Amygdala (tissue), 56 donors: ENCODE measurements at places on chromosomes 2 and 18.

- DNase-seq, result no peak
Measured at GRCh38 chr2:69767034-69767433, 25.1 kb downstream of the ANXA4 start.

DNA sequence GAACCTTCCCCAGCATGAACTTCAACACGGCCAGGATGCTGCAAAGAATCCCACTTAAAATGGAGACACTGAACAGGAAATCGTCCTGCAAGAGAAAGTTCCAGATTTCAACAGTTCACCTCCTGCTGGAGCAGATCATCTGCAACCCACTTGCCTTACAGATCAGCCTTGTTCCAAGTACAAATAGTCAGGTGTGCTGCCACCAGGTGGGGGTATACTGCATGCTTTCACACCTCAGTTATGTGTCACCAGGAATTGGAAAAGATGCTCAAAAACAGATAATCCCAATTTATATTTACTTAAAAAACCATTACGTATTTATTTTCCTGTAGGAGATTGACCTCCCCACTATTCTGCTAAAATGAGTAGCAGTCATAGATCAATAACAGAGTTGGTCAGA, 212.3 kb downstream of the MGAT5 start:
- DNase-seq, result no peak

DNA sequence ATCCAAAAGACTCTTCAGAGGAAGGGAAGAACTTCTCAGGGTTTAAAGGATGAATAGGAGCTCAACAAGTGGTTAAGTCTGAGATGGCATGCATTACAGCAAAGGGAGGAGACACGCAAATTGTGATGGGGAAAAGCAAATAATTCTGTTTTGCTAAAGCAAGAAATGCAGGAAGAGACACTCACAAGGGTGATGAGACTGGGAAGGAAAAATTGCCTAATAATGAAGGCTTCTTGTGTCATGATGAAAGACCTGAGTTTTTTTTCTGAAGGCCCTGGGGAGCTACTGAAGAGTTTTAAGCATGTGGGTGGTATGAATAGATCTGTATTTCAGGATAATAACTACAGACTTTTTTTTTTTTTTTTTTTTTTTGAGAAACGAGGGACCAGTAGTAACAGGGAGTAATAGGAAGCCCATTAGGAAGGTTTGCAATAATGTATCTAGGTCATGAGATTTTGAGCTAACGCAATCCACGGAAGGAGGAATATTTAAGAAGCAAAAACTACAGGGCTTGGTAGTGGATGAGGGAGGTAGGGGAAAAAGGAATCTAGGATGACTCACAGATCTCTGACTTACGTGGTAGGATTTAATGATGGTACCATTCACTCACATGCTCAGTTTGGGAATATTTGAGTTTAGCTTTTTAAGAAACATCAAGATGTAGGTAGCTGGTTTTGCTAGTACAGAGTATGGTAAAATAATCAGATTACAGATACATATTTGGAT, 16.0 kb upstream of the SERPINB3 start:
- DNase-seq, result no peak

DNA sequence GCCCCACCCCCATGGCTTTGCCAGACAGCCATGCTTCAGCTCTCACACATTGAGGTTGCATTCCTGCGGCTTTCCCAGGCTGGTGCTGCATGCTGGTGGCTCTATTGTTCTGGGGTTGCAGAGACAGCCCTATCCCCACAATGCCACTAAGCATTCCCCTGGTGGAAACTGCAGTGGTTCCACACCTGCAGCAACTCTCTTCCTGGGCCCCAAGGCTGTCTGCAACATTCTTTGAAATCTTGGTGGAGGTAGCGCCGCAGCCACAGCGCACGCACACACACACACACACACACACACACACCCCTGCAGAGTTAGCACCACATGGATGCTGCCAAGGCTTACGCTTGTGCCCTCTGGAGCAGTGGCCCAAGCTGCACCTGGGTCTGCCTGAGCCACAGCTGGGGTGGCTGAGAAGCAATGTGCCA, 21.4 kb downstream of the SFXN5 start:
- DNase-seq, result no peak

DNA sequence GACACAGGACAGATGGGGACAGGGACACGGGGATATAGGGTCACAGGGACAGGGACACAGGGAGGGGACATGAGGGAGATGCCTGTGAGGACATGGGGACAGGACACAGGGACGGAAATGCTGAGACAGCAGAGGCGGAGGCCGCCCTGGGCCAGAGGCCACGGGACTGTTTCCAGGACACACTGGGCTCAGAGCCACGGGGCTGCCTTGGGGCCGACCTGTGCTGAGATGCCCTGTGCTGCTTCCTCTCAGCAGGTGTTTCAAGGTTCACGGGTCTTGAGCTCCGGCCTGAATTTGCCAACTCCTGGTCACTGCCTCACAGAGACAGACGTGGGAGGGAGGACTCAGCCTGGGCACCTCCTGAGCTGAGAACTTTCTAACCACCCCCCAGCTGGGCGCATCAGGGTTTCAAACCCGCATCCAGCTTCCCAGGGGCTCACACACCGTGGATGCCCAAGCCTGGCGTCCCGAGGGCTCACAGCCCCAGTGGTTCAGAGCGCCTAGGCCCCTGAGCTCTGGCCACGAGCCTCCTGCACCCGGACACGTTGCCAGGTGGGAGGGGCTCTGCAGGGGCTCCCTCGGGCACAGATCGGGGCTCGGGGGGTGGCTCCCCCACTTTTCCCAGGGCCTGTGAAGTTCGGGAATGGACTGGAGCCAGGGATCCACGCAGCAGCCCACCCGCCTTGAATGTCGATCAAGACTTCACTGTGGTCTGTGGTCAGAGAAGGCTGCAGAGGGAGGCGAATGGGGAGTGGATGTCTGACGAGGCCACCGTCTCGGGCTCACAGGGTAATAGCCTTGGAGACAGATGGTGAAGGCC, 64.1 kb downstream of the SLC66A2 start:
- DNase-seq, result no peak

- DNase-seq, result no peak
Measured at GRCh38 chr2:240624011-240624949, 1.0 kb upstream of the GPR35 start.

- no peak for DNase-seq
Measured at GRCh38 chr18:69785466-69785865, 162.2 kb downstream of the CD226 start.

- no peak for DNase-seq
Measured at GRCh38 chr2:19559596-19560240, 201.3 kb upstream of the OSR1 start.

DNA sequence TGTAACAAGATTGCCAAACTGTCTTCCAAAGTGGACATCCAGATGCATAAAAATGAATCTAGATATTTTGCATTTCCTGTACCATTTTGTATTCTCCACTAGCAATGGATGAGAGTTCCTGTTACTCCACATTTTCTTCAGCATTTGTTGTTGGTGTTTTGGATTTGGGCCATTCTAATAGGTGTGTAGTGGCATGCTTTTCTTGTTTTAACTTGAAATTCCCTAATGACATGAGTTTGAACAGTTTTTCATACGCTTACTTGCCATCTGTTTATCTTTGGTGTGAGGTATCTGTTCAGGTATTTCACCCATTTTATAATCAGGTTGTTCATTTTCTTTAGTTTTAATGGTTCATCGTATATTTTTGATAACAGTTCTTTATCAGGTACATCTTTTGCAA, 73.9 kb downstream of the UBE2E3 start:
- DNase-seq, result no peak

DNA sequence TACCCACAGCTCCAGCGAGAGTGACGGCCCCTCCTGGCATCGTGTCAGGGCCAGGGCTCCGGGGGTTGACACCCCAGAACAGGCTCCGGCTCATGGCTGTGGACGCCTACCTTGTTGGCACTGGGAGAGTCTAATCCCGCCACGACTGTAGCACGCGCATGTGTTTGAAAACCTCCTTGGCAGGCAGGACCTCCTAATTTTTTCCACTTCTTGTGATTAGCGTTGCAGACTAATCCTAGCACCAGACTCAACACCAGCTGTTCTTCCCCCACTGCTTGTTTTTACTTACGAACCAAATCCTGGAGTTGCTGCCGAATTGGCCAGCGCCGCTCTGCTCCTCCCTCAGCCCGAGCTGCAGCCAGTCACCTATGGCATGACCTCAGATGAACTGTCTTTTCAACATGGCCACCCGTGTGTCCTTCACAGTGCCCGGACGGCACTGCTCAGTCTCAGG, 110.7 kb downstream of the KLHL29 start:
- no peak for DNase-seq

GRCh38 chr2:163401481-163401880, 334.3 kb downstream of the FIGN start:
- DNase-seq, result no peak

- no peak for DNase-seq
Measured at GRCh38 chr2:44170311-44170717, 1.6 kb downstream of the PPM1B start.

DNA sequence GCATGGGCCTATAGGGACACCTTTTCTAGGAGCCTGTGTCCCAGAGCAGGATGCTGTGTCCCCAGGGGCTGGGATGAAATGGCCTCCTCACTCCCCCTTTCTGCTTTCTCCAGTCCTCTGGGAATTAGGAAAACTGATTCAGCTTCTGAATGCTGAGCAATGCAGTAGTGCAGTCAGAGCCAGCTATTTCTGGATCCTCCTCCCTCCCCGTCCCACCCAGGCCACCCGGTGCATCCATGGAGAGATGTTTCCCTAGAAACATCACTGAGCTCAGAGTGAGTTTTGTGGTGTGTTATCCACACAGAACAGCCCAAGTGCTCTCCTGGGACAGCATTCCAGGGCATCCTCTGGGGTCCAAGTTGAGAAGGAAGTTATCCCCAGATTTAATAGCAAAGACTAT, 125.5 kb downstream of the LOXHD1 start:
- no peak for DNase-seq

GRCh38 chr2:32166115-32166574, 481 bp downstream of the SLC30A6 start:
- DNase-seq, result no peak

DNA sequence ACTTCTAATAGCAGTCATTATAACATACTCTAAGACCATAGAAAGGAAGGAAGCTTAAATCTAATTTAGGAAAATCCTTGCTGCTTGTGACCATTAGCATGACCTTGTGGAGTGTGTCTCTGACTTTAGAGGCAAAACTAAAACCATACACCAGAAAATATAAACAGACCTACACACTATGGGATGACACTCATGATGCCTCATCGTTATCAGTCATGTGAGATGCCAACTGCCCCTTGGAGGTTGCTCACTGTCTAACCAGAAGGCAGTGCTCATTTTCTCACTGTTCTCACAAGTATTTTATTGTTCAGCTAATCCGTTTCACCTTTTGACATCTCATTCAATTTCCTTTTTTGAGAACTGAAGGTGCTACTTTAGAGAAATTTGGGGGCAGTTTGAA, 376.9 kb downstream of the RND3 start:
- DNase-seq, result no peak

DNA sequence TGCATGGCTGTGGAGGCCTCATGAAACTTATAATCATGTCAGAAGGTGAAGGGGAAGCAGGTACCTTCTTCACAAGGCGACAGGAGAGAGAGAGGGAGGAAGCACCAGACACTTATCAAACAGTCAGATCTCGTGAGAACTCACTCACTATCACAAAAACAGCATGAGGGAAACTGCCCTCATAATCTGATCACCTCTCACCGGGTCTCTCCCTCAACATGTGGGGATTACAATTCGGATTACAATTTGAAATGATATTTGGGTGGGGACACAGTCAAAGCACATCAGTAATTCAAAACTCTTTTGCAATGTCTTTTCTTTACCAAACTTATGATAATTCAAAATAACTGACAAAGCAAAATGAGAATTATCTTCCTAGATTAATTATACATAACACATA, 8.5 kb upstream of the CCDC68 start:
- no peak for DNase-seq

DNA sequence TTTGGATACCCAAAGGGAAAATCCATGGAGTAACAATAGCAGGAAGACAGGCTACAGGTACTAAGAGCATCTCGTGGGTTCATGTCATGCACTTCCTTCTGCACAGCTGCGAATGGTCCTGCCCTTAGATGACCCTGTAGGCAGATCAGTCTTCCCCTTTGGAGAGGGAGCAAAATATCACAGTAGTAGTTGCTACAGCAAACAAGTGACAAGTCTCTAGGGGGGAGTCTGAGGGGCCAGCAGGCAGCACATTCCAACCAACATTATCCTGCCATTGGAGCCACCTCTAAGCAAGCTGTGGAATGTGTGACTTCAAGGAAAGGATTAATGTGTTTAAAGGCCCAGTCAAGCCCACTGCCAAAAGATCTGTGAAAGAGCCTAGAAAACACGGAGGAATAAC, 273.2 kb upstream of the PARD3B start:
- DNase-seq, result no peak

GRCh38 chr2:240819126-240819857, 727 bp downstream of the KIF1A start:
- DNase-seq, result no peak

DNA sequence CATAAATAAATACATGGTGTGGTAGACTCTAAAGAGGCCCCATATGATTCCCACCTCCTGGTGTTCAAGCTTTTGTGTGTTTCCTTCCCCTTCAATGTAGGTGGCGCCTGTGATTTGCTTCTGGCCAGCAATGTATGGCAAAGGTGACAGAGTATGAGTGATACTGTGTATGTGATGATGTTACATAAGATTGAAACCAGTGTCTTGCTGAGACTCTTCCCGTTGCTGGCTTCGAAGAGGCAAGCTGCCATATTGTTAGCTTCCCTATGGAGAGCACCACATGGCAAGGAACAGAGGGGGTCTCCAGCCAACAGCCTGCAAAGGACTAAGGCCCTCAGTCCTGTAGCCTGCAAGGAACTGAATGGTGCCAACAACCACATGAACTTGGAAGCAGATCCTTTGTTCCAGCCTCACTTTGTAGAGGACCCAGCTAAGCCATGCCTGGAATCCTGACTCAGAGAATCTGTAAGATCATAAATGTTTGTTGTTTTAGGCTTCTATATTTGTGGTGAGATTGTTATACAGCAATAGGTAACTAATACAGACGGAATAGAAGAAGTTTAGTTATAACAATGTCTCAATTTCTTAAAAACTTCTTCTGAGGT, 1.7 kb upstream of the SMAD4 start:
- no peak for DNase-seq

DNA sequence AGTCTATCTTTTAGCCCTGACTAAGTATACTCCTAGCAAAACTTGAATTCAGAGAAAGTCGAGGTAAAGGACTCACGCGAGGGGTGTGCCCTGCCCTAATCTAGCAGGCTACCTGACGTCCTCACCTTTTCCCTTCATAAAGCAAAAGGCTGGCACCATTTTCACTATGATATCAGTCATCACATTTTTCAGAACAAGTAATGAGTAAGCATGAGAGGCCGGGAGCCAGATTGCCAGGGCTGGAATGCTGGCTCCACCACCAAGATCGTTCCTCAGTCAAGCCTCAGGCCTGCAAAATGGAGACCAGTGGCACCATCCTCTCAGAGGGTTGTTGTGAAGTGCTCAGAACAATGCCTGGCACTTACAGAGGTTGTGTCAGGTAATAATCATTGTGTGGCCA, 18.7 kb upstream of the NCKAP5 start:
- no peak for DNase-seq
